ENCODE measurements at places on chromosomes 1 and 21.
A peak's percentile ranks its signal among the peaks of the same experiment; 100 is the strongest.

GRCh38 chr1:26788836-26789611 lies 1.3 kb downstream of the PIGV start:
- peak; percentile 82 for DNase-seq

DNA sequence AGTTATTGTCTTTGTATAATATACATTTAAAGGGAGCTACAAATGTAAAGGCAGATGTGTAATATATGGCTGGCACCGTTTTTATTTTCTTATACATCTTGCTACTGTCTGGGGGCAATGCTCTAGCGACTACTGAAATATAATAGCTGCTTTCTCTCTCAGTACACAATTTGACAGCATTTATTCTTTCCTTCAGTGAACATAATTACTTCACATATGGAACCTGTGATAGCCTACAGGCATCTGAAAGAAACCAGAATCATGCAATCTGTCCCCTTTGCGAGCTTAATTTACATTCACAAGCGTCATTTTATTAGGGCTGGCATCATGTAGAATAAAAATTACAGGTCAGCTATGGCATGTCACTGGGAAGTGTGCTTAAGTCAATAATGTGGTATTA lies 557.5 kb upstream of the PTBP2 start:
- no peak for DNase-seq

GRCh38 chr21:16406355-16406754 lies 676.6 kb downstream of the USP25 start:
- DNase-seq = no peak

DNA sequence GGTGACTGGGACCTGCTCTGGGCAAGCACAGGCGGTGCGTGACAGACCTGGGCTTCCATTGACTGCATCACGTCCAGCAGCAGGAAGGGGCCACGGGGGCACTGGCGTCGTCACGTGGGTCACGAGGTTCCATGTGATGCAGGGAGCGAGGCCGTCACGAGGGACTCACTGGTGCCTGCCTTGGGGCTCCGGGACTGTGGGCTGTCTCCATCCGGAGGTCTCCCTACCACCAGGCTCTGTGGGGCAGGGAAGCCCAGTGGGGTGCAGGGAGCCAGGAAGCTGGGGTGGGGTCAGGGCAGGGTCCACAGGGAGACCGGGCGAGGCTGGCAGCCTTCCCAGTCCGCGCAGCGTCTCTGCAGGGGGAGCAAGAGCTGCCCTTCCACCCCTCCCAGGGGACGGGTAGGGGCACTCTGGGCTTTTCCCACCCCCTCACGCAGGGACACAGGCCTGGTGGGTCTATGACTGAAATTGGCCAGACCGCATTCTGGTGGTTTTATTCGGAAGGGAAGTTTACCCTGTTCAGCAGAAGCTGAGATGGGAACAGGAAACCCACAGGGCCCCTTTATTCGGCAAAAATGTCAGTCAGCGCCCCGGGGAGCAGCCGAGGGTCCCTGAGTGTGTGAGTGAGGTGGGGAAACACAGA lies 416 bp upstream of the TNFRSF14 start:
- peak; percentile 64 for DNase-seq

DNA sequence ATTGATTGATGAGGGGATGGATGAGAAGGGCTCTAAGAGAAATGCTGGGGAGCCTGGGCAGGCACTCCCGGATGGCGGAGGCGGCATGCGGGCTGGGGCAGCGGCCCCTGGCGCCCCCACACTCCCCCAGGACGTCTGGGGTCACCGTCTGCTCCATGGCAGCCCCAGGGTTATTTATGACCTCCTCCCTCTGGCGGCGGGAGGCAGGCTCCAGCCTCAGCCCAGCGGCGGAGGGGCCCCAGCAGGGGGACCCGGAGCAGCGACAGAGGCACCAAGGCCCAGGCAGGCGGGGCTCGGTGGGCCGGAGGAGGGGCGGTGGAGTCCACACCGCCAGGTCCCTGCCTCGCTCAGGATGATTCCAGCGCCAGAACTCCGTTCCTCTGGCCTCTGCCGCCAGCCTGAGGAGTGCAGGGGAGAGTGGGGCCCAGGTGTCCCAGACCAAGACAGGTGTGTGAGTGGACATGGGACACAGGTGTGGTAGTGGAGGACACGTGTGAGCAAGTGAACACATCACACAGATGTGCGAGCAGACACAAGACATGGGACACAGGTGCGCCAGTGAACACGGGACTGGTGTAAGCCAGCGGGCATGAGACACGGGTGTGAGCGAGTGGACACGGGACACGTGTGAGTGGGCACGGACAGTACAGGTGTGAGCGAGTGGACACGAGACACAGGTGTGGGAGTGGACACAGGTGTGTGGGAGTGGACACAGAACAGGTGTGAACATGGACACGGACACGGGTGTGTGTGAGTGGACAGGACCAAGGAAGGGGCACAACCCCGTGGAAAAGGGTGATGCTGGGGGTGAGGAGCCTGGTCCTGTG lies 2.5 kb upstream of the SAMD11 start:
- DNase-seq = no peak

GRCh38 chr1:4674117-4674516 lies 19.7 kb downstream of the AJAP1 start:
- no peak for DNase-seq

DNA sequence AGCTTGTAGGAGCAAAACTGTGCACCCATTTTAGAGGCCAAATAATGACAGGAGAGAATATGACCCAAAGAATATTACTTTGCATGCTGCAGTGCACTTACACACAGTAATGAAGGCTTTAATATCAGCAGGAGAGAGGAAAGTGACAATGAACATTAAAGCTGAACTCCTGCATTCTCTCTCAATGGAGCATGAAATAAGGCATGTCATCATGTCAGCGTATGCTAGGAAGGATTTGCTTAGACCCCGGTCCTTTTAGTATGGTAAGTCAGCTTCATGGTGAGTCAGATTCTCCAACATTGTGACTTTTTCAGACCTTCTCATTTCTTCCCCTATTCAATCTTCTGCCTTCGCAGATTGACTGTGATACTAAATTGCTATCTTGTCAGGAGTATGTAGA lies 210.7 kb upstream of the TMPRSS15 start:
- no peak for DNase-seq

- no peak for DNase-seq
Observed at GRCh38 chr1:55244476-55245099, 29.4 kb upstream of the USP24 start.

- no peak for DNase-seq
Observed at GRCh38 chr1:27597516-27598294, 6.2 kb downstream of the AHDC1 start.

GRCh38 chr1:167185062-167185461 lies 35.6 kb upstream of the POU2F1 start:
- DNase-seq = no peak

DNA sequence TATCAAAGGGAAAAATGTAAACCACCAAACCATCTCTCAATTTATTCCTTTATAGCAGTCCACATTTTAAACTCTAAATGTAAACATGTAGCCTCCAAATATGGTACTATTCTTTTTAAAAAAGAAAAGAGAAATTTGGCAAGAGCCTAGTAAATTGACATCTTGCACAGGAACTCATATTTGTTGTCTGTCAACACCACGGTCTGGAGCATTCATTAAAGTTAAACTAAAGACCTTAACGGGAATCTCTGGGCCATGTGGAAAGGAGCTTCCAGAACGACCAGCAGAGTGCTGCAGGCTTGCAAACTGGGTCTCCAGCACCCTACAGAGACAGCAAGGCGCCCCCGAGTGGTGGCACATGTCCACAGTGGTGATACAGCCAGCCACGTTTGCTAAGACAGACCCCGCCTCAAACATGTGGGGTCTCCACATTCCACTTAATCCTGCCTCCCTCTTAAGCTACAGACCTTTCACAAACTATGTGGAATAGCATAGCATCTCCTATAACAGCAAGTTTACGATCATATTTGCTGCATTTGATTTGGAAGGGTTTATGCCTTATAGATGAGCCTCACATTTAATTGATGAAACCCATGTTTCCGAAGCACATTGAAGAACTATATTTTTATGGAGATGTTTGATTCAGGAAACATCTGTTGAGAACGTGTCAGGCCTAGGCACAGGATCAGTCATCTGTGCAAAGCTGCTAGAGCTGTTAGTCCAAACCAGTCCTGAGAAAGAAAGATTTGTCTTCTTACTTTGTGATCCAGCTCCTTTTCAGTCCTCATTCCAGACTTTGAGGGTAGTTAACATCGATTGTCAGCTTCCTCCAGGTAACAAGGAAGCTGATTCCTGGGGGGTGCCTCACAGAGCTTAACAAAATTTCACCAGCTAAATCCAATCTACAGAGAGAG lies 96.4 kb upstream of the BACE2 start:
- no peak for DNase-seq

DNA sequence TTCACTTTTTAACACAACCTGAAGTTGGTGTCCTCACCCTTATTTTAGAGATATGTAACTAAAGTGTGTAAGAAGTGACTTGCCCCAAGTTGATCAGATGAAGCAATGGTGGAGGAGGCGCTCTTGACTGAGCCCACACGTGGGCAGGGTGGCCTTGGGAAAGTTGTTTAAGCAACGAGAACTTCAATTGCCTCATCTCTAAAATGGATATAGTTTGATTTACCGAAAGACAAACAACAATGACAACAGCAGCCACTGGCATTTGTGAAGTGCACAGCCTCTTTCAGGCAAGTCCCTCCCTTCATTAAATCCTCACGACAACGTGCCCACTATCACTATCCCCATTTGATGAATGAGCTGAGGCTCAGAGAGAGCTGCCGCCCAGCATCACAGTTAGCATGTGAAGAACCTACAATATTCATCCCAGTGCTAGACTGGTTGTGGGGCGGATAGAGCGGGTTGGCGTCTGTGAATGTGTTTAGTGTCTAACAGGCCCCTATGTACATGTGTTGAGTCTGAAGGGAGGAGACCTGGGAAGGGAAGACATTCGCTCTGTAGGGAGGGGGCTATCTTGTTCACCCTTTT lies 3.0 kb downstream of the IL22RA1 start:
- DNase-seq = no peak

GRCh38 chr1:85611425-85611824 lies 30.9 kb downstream of the CCN1 start:
- no peak for DNase-seq

DNA sequence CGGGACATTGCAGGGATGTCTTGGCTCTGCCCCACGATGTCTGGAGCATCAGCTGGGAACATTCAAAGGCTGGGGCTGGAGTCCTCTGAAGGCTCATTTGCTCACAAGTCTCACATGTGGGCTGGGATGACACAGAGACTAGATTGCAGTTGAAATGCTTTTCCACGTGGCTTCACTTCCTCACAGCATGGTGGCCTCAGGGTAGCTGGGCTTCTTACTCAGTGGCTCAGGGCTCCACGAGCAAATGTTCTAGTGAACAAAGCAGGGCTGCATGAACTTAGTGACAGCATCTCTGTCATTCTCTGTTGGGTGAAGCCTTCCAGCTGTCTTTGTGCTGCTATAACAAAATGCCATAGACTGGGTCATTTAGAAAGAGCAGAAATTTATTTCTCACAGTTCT lies 247.0 kb upstream of the POU3F1 start:
- DNase-seq = no peak

DNA sequence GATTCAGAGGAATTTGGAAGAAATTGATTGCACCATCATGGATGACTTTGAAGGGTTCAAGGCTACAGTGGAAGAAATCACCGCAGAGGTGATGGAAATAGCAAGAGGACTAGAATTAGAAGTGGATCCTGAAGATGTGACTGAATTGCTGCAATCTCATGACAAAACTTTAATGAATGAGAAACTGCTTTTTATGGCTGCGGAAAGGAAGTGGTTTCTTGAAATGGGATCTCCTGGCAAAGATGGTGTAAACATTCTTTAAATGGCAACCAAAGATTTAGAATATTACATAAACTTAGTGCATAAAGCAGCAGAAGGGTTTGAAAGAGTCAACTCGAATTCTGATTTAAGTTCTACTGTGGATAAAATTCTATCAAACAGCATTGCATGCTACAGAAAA lies 698.6 kb downstream of the PLA2G4A start:
- no peak for DNase-seq

DNA sequence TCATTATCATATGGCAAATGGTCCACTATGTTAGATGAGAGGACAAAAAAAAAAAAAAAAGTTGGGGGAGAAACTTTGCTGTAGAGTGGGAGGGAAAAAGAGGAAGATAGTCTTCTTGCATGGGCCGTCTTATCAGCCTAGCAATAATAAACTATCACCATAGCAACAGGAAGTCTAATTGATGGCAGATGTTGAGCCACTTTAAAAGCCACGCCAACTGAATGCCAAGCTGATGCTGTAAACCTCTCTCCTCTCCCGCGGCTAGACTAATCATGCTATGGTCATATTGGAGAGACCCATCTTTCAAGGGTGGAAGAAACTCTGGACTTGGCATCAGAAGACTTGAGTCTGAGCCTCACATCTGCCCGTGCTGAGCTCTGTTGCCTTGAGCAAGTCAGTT lies 122.2 kb upstream of the HOOK1 start:
- DNase-seq = no peak

- DNase-seq = no peak
Observed at GRCh38 chr1:44584167-44584566, 90.1 kb downstream of the TMEM53 start.

DNA sequence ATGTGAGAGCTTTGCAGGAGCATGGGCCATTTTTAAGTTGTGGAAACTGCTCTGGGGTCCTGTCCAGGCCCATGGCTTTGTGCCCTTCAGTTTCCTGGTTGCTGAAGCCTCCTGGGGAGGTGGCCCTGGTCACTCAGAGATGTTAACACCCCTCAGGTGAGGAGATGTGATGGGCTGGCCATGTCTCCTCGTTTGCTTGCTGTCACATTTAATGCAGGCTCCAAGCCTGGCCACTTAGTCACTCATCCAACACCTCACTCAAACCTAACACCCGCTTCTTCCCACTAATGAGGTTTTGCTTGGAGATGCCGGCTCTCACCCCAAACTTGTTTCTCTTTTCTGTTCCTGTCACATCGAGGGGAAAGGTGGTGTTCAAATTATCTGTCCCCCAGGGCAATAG lies 192.7 kb downstream of the PTPRU start:
- DNase-seq = no peak

GRCh38 chr21:45990049-45990711 lies 8.6 kb downstream of the COL6A1 start:
- DNase-seq = no peak

GRCh38 chr1:199733125-199733524 lies 294.4 kb upstream of the NR5A2 start:
- DNase-seq = no peak

DNA sequence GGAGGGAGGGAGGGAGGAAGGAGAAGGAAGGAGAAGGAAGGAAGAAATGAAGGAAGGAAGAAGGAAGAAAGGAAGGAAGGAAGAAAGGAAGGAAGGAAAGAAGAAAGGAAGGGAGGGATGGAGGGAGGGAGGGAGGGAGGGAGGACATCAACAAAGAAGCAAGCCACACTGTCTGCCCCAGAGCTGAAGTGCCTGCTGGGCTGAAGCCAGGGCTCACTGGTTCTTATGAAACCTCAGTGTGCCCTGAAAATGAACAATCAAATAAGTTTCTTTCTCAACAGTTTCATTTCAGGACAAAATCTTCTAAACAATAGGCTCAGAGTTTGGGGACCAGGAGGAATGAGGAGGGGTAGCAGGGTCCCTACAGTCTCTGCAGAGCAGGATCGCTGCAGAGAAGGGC lies 21.1 kb downstream of the ARHGEF19 start:
- DNase-seq = no peak

- no peak for DNase-seq
Observed at GRCh38 chr1:234781241-234782065, 171.5 kb upstream of the IRF2BP2 start.

Data from activated CD4-positive, alpha-beta T cell treated with anti-CD3 and anti-CD28 coated beads for 24 hours (primary cell).